ENCODE measurements at places on chromosomes 1 and 21.

DNA sequence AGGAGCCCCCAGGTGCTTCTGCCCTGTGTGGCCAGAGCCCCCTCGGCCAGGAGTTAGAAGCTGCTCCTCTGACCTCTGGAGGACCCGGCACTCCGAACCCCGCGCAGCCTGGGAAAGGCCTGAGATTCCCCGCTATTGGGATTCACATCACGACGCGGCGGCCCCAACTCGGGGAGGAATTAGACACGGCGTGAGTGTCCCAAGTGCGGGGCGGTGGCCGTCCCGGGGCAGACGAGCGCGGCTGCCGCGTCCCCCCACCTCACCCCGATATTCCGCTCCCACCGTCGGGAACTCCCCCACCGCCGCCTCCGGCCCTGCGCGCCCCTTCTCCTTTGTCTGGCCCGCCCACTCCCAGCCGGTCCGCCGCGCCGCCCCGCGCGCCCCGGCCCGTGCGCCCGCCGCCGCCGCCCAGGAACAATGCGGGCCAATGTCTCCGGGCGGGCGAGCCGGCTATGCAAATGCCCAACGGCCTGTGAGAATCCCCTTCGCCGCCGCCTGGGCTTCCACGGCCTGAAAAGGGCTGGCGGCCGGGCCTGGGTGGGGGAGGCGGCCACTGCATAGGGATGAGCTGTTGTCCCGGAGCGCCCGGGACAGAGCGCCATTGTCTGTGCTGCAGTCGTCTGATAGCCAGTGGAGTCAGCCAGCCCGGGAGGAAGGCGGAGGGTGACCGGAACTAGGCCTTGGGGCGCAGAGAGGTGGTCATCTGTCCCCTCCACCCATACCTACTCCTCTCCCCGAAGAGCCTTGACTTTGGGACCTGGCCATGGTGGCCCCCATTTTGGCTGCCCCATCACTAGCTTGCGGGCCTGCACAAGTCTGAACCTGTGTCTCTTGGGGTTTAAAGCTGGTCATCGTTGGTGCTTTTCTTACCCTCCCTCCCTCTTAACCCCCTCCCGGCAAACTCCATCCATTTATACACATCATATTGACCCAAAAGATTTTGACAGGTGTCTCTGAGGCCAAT is 19.4 kb downstream of the RHBG start:
- no peak for DNase-seq

GRCh38 chr1:228313536-228314277 is 92.9 kb downstream of the TRIM11 start:
- DNase-seq = no peak

DNA sequence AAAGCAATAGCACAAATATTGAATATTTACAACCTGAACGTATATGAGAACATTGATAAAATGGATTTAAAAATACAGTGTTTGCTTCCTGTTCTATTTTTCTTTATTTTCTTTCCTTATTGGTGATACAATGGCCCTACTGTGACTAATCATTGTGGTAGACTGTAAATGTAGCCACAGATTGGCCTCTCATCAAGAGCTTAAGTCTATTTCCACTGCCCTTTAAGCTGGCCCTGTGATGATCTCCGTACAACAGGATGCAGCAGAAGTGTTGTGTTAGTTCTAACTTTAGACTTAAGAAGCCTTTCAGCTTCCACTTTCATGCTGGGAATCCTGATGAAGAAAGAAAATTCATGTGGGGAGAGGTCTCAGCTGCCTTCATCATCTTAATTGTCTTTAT is 285.6 kb upstream of the B3GALT2 start:
- DNase-seq = no peak

GRCh38 chr1:63920154-63921117 is 146.6 kb downstream of the ROR1 start:
- no peak for DNase-seq

- DNase-seq = no peak
These were observed 651.9 kb downstream of the MRPL39 start for GRCh38 chr21:24955275-24955961.

- DNase-seq = no peak
These were observed 57.3 kb downstream of the ZNF644 start for GRCh38 chr1:90964444-90965035.

DNA sequence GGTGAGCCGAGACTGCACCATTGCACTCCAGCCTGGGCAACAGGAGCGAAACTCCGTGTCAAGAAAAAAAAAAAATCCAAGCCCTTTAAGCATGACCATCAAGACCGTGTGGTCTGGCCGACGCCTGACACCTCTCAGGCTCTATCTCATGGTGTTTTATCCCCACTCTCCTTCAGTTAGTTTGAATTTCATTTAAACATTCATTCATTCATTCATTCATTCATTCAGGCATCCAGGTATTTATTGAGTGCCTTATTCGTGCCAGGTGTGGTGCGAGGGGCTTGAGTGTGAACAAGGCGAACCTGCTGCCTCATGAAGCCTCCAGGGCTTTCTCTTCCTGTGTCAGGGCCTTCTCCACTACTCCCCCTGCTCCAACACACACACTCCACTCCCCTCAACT is 22.6 kb upstream of the OPRD1 start:
- DNase-seq = no peak

DNA sequence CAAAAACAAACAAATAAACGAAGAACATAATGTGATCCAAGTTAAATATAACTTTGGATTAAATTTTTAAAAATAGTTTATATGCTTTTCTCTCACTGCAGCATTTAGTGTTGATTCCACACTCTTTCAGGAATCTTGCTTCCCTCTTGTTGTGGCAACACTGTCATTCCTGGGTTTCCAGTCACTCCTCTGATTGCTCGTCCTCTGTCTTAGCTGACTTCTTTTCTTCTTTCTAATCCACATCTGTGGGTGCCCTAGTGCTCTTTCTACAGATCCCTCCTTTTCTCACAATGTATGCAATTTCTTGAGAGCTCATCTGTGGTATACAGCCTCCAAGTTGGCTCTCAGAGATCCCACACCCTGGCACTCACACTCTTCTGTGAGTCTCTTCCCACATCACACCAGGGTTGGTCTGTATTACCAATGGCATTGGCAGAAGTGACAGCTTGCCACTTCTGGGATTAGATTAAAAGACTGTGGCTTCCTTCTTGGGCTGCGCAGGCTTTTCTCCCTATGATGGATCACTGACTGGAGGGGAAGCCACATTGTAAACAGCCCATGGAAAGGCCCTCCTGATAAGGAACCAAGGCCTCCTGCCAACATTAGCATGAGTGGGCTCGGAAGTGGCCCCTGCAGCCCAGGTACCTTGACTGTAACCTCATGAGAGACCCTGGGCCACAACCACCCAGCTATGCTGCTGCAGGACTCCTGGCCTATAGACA is 11.5 kb upstream of the MYOC start:
- no peak for DNase-seq

DNA sequence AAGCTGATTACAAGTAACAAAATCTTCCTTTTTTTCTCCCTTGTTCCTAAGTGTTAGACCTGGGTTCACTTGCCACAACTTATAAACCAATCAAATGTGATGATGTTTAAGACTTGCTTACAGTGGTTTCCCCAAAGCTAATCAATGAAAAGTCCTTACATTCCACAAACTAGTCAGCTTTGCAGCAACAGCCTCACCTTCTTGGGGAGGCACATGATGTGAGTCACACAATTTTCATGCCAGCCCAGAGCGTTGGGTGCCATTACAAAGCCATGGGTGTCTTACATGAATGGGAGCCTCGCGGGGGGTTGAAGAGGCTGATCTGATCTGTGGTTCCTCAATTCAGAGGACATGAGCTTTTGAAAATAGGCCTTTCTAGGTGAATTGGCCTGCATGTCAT is 91.6 kb upstream of the UBE2U start:
- no peak for DNase-seq

DNA sequence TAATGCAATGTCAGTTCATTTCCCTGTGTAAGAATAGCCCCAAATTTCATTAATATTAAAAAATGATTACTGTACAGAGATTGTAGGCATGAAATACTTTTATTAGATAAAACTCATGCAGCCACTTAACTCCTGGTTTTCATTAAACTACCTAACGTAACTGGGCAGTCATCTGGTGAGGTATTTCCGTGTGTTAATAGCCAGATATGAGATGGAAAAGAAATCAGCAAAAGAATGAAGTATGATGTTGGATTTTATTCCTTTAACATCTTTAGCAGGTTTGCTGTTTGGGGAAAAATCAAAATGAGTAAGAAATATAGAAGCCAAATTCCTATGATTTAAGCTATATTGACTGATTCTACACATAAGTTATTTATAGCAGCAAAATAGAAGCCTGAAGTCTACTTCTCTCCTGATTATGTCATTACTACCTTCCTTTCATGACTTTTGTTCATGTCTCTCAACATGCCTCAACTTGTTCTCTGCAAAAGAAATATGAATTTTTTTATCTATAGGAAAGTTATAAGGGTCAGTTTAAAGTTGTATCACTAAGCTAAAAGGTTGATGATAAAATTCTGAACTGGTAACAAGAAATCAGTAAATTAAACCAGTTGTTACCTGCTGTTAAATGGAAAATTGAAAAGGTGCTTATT is 42.6 kb downstream of the CCDC18 start:
- DNase-seq = no peak

DNA sequence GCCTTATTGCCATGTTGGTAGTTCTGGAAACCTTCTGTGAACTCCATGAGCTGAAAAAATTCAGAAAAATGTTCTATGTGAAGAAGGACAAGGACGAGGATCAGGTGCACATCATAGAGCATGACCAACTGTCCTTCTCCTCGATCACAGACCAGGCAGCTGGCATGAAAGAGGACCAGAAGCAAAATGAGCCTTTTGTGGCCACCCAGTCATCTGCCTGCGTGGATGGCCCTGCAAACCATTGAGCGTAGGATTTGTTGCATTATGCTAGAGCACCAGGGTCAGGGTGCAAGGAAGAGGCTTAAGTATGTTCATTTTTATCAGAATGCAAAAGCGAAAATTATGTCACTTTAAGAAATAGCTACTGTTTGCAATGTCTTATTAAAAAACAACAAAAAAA is 57.4 kb downstream of the KCNK1 start:
- no peak for DNase-seq

DNA sequence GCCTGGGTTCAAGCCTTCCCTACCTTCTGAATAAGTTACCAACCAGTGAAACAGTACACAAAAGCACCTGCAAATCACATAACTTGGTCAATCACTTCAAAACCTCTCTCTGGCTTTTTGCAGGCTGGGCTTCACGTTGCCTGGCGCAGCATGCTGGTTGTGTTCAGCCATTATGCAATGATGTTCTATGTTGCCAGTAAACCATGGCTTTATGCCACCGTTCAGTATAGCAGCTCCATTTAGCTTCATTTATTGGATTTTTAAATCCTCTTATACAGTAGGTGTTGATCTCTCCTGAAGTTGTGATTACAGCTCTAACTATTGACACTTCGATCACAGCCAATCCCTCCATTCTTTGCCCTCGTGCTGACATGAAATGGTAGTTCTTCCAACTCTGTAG is 233.6 kb upstream of the PTBP2 start:
- DNase-seq = no peak

DNA sequence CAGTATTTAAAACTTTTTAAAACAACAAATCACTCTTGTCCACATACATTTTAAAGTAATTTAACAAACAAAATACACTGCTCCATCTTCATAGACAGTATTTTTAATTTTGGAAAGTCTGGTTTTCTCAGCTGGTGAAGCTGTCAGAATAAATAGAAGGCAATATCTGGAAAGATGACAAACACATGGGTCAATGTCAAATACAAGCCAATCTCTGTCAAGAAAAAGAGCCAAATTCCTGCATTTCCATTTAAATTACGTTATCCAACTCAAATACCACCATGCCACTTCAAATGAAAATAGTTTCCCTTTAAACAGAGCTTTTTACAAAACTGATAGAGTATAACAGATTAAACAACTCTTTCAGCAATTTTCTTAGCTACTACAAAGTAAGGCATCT is 176.5 kb downstream of the RERE start:
- DNase-seq = no peak

DNA sequence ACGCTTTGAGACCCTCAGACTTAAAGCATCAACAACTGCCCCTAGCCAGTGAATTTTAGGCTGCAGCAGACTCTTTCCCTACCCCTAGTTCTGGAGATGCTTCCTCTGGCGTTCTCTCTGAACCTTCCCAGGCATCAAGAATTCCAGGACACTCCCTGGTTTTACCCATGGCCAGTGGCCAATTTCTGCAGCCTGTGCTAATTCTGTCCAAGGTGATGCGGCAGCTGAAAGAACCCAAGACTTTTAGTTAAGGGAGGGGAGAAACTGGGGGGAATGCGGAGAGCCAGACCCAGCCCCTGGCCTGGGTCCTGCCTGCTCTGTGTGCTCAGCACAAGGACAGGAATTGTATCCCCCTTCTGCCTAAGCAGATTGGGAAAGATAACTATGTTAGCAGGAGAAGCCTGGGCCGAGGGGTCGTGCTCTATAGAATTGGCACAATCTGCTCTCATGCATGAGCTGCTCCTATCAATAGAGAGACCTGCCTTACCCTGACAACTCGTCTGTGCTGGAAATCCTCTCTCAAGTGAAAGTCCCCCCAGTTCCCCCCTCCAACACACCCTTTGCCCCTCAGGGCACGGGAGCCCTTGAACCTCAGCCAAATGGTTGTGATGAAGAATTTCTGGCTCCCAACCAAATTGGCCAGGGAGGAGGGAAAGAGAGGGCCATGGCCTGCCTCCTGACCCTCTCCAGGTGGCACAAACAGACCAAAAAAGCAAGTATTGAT is 5.4 kb upstream of the GJA8 start:
- DNase-seq = no peak

DNA sequence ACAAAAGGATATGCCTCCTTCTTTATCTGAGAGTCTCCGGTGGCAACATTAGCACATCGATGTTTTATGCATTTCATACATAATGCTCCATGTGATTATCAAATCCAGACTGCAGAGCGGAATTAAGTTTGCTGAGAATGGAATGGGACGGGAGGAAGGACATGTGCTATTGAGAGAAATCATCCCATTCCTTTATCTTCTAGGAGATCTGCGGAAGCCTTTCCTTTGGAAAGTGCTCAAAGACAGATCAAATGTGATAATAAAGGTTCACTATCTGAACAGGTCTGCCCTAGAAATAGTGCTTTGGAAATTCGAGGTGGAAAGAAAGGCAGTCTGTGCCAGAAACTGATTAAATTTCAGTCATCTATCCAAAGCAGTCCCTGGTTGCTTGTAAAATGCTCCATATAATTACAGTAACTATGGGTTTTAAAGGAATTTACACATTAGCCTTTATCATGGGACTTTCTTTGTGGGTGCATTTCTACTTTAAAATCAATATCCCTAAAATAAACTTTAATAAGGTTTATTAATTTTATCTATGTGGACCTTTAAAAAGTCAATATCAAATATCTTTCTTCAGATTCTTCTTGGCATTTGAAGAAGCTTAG is 473.5 kb upstream of the ADGRL2 start:
- no peak for DNase-seq

DNA sequence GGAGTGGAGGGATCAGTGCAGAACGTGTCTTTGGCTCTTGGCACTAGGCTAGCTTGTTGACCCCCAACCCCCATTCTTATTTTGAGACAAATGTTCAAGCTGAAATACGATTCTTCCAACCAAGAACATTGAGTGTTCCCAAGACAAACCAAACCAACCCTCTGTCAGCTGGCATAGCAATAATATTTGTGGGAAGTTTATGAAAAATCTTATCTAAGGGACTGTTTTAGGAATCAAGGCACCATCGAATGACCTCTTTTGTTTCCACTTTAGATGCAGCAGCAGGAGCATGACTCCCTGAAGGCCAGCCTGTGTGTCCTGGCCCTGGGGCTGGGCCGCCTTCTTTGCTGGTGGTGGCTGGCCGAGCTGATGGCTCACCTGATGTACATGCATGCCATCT is 89.2 kb downstream of the HHAT start:
- no peak for DNase-seq

GRCh38 chr1:179329862-179330261 is 35.9 kb upstream of the AXDND1 start:
- DNase-seq = no peak

Data from T-helper 22 cell (primary cell).